ENCODE measurements at places on chromosomes 12 and 14.

- peak; percentile 2 for DNase-seq
Measured at GRCh38 chr14:47278233-47278842, 397.1 kb downstream of the MDGA2 start.

DNA sequence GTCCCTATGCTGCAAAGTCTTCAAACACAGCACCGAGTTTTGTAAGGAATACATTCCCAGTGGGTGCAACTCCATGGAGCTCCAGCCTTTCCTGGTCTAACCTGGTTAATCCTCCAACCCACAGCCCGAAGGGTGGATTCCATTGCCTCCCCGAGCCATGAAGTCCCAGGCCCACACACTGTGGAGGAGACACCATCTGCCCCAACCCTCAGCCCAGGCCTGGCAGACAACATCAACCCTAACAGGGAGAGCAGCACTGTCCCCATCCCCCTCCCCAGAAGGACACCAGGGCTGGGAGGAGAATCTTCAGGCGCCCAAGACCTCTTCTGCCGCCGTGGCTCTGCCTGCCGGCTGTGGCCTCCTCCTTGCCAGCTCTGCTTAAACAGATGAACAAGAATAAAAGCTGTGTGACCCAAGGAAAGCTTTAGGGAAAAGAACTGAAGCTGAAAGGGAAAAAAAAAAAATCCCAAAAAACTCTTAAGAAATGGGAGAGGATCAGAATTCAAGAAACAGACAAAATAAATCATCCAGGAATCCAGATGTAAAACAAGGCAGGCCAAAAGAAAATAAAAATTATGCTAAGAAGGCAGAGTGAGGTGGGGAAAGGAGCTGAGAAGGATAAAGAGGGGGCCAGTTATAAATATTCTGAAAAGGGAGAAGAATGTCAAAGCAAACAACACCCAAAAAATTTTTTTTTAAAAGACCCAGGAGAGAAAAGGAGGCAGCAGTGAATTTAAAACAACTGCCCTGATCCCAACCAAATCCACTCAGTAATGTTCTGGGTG, 16.0 kb upstream of the ZFP36L1 start:
- no peak for DNase-seq

GRCh38 chr14:43803076-43803689, 703.9 kb downstream of the FSCB start:
- no peak for DNase-seq

- DNase-seq = no peak
Measured at GRCh38 chr12:38872561-38872960, 32.8 kb downstream of the CPNE8 start.

DNA sequence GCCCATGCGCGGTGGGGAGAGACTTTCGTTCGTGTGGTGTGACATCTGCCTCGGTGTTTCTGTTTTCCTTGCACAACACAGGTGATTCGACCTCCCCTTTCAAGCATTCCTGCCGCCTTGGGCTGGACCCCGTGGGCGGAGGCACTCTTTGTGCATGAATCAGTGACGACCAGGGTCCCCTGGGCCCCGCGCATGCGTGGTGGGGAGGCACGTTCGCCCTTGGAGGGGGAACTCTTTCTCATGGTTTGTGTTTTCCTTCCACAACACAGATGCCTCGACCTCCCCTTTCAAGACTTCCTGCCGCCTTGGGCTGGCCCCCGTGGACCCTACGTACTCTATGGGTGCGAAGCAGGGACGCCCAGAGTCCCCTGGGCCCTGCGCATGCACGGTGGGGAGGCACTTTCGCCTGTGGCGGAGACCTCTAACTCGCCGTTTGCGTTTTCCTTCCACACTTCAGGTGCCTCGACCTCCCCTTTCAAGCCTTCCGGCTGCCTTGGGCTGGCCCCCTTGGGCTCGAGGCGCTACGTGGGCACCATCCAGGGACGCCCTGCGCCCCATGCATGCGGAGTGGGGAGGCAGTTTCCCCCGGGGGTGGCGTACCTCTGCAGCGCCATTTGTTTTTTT, 340.9 kb downstream of the ALG10 start:
- DNase-seq = no peak

DNA sequence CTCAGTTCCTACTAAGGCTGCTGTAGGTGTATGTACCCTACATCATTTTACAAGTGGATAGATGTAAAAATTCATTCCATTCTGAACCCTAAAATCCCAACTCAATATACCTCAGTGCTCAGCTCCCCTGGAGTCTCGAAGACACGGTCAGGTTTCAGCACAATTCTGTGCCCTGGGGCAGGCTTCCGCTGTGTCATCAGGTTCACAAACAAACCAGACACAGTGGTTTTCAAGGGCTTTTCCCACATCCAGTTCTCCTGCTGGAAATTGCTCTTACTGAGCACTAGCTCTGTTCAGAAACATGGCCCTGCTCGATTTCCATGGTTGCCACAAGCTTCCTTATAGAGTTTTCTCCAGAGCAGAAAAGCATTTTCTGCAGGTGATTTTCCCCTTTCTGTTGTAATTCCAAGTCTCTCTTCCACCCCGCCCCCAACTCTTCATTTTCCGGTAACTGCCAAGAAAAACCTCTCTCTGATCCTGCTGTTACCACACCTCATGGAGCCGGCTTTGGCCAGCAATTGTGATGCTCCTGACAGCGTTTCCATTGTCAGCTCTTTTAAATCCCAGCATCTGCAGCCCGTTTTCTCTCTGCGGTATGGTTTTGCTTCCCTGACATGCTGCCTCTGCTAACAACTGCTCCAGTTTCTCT, 483.0 kb upstream of the CCDC196 start:
- no peak for DNase-seq

DNA sequence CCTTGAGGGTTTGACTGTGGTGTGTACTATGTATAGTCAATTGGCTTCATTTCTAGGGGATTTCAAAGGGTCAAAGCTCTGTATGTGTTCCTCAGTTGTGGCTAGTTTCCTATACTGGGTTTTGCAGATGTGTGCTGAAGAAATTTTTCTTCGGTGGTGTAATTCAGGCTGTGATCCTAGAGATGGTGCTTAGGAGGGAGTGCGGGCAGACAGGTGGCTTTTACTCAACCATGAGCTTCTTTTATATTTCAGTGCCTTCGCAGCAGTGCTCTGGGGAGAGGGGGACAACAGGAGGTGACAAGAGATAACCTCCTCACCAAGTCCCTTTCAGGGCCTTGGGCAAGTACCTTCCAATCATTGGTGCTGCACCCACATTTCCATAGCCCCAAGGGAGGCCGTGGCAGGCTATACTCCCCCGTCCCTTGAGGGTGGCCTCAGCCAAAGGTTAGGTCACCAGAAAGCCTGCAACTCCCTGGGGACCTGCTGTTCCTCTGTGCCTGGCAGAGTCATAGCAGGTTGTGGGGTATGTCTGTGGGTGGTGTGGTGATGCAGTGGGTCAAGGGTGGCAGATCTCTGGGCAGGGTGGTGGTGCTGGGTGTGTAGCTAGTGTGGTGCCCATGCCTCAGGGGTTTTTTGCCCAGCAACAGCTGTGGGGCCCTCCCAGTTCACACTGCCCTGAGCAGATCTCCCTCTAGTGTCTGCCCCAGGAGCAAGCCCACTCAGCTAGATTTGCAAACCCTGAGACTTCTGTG, 37.0 kb upstream of the TMX1 start:
- DNase-seq = no peak

- DNase-seq = no peak
Measured at GRCh38 chr14:105375635-105376057, 22.7 kb upstream of the TEX22 start.

DNA sequence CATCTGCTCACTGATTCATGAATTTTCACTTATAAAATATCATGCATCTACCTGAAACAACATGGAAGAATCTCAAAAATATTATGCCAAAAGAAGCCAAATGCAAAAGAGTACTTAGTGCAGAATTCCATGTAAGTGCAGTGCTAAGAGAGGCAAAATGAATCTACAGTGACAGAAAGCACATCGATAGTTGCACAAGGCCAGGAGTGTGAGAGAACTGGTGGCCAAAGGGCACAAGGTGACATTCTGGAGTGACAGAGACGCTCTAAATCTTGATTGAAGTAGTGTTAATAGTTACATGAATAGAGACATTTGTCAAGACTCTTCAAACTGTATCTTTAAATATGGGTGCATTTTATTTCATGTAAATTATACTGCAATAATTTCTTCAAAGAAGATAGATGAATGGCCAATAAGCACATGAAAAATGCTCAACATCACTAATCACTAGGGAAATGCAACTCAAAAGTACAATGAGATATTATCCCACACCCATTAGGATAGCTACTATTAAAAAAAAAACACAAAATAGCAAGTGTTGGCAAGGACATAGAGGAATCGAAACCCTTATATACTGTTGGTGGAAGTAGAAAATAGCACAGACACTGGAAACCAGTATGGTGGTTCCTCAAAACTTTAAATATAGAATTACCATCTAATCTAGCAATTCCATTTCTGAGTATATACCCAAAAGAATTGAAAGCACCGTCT, 71.7 kb upstream of the KICS2 start:
- no peak for DNase-seq

DNA sequence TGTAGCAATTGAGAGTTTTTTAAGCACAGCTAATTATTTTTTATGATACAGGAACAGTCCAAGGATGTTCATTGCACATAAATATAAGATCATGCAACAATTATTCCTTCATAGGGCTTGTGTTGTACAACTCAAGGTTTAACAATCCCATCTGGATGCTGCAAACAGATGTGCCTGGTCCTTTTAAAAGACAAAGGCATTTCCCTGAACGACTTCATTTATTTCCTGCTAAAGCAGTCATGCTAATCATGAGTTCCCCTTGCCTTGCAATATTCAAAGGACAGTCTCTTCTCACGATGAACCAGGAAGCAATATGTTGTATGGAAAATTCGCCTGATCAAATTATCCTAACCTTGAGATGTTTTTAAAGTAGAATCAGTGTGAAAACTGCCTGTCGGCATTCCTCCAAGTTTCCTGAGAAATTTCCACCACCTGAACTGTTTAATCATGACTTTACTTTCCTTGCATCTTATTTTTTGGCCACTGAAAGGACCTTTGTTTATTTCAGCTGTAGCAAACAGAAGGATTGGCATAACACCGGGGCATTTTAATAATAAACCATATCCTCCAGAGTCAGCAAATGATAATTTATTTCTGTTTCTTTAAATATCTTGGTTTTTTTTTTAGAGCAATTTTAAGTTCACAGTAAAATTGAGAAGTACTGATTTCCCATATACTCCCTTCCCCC, 33.9 kb upstream of the TSPAN8 start:
- DNase-seq = no peak

DNA sequence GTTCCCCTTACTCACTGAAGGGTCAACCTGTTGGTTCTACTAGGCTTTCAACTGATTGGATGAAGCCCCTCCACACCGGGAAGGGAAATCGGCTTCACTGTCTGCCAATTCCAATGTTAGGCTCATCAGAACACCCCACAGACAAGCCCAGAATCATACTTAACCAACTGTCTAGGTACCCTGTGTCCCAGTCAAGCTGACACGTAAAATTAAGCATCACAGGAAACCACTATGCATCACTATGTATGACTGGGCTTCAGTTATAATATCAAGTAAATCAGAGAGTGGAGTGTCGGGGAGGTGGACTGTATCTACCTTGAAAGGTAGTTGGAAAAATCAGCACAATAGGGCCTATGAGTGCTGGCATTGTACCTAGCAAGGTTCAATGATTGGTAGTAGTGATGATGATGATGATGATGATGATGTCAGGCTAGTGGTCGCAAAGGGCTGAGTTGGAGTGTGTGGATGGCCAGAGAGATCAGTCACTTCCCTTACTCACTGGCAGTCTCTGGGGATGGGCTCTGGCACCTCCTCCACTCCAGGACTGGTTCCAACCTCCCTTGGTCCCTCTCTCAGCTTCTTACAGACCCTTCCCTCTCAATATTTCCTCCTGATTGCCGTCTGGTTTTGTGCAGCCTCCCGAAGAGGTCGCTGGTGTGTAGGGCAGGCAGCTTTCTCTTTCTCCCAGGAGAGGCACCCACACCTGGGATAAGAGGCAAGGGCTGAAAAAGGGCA, 3.3 kb upstream of the ATG101 start:
- no peak for DNase-seq

- DNase-seq = no peak
Measured at GRCh38 chr12:120933786-120934185, 29.6 kb upstream of the SPPL3 start.

GRCh38 chr14:22251090-22251489, 337.9 kb downstream of the DAD1 start:
- DNase-seq = no peak

Data from activated naive CD4-positive, alpha-beta T cell (primary cell).